ENCODE measurements at places on chromosomes 16 and 17.

- DNase-seq: no peak
Observed at GRCh38 chr16:66041907-66042306, 324.6 kb upstream of the CDH5 start.

DNA sequence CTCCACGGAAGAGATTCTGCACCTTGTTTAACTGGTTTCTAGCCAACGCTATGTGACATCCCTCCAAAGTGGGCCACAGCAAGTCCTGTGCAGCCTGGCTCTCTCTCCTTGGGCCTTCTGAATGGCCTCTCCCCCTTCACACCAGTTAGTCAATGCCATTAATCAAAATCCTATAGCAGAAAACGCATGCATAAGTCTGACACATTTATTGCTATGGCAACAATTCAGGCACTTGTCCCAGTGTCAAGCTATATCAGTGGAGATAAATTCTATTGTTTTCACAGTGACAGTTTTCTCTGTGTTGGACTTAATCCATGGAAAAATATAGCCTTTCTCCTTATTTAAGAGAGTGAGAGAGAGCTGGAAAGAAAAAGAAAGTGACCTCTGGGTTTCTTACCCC lies 87.2 kb upstream of the TOX3 start:
- DNase-seq: no peak

DNA sequence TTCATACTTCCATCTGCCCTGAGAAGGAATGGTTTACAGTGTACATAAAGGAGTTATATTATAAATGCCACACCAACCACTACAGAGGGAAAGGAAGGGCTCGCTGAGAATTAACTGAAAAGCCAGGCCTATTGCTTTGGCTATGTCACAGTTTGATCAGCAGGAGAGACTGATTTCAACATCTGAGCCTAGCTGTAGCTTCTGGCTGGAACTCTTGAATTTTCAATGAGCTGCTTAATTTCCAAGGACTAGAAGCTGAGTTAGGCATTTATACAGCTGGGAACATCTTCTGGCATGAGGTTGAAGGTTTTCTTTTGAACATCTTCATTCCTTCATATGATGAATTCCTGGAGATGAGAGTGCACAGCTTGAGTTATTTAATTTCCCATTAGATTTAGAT lies 47.6 kb upstream of the GNAO1 start:
- no peak for DNase-seq

DNA sequence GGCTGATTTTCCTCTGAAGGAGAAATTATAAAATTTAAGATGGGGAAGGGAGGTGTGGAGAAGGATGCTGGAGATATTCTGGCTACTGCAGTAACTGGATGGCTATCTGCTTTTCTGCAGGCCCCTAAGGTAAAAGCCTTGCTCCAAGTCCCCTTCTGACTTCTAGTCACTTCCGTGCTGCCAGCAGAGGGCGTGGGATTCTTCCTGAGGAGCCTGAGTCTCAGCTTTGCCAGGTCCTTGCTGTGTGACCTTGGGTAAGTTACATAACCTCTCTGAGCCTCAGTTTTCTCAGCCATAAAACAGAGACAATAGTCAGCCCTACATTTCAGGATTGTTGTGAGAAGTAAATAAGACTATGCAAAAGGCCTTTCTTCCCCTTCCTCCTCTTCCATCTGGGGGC lies 24.3 kb upstream of the TMEM220 start:
- no peak for DNase-seq

- DNase-seq: no peak
Observed at GRCh38 chr17:50624321-50624934, 10.3 kb upstream of the ABCC3 start.

DNA sequence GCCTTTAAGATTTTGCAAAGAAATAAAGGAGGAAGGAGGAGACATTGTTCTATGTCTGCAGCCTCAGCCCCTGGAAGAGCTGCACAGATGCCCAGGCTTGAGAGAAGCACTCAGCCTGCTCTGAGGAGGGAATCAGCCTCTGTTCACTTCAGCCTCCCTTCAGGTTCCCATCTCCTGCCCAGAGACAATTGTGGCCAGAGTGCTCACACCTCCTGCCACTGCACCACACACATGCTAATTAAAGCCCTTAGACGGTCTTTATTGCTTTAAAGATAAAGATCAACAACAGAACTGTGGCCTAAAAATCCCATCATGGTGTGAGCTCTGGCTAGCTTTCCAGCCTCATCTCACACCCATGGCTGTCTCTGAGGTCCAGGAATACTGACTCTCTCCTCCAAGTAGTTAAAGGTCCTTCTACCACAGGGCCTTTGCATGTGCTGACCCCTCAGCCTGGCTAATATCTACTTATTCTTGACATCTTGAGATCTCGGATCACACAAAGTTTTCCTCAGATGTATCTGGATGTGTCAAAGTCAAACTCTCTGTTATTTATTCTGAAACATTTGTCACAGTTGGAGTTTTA lies 33.8 kb downstream of the CHD9NB start:
- DNase-seq: no peak

- DNase-seq: no peak
Observed at GRCh38 chr17:44384823-44385286, 4.6 kb downstream of the ITGA2B start.

GRCh38 chr16:88974916-88975215 lies 2.1 kb downstream of the CBFA2T3 start:
- no peak for DNase-seq

- no peak for DNase-seq
Observed at GRCh38 chr17:68578236-68578635, 22.9 kb downstream of the FAM20A start.

GRCh38 chr17:82103553-82104451 lies 5.8 kb upstream of the FASN start:
- DNase-seq: no peak

DNA sequence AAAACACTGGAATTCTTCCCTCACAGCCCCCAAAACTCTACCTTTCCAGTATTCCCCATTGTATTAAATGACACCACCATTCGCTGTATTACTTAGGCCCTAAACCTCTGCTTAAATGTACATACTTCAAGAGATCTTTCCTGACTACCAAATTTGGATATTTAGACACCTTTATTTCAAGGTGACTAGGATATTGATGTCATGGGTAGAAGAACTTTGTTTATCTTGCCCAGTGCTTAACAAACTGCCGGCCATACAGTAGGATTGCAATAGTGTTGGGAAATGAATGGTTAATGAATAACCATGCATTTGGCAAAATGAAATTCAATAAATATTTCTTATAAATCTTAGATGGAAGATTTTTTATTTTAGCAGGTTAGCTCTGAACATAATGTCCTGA lies 86.2 kb upstream of the CA10 start:
- DNase-seq: no peak

DNA sequence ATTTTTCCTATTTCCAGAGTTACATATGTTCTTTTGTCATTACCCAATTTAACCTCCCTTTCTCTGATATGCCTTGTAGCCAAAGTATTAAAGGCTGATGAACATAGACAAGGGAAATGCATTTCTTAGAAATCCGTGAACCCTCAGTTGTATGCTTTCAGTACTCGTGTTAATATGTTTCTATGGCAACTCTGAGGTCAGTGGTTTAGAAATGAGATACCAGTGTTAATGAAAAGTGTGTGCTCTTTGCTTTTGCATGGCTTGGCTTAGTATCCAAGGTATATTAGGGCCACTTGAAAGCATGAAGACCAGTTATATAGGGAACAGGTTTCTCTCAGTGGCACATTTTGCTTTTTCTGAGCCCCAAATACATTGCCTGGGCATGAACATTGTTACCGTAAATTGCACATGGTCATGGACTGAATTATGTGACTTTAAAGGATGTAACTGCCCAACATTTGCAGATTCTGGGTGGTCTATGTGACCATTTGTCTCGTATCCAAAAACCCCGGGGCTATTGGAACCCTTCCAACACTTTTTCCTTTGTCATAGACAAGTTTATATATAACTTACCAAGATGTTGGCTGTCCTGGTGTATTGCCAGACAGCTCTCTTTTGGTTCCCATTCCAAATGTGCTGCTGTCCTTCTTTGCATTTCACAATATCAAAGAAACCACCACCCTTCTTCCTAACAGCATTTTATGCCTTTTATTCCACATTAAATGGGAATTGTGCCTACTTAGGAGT lies 17.5 kb downstream of the ABHD15 start:
- no peak for DNase-seq

DNA sequence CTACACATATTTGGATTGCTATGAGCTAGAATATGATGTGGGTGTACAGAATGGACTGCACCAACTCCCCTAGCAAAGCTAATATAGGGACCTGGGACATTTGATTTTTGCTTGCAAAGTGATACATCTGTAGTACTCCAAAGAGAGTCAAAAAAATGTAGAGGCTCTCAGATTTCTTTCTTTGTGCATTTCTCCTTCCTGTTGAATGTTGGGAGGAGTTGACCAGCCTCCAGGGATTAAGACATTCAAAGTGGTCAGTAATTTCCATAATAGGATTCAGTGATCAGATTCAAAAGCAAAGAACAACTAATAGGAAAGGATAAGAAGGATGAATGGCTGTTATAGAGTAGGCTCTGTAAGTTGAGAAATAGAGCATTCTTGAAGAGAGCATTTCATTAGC lies 934.9 kb downstream of the KCNJ2 start:
- DNase-seq: no peak

DNA sequence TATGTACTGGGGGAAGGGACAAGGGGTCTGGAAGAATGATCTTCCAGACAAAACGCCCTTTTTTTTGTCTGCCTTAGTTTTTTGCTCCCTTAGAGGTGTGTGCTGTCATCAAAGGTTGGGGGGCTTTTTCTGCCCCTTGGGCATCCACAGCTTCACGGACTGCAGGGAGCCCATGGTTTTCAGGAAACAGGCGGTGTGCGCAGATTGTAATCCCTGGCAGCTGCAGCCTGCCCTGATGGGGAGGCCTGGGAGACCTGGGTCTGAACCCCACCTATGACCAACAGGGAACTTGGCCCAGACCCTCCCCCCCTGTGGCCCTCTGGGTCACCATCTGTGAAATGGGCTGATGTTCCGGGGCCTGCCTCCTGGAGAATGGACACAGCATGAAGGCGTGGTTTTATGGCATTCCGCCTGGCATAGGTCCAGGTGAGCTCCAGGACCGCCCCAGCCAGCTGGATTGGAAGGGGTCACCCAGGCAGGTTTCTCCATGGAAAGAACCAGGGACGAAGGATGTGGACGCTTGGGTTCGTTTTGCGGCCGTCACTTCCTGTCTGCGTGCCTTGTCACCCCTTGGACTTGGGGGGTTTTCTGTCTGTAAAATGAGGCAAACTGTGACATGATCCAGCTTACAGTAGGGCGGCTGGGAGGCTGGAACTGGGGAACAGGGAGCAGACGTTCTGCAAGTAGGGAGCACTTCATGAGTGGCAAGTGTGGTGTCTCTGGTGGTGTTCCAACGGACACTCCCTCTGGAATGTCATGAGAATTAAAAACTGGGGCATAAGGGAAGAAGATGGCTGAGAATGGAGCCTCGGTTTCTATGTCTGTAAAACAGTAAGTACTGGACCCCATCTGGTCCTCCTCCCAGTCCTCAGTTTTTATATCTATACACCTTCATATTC lies 1.5 kb downstream of the CPNE2 start:
- no peak for DNase-seq

DNA sequence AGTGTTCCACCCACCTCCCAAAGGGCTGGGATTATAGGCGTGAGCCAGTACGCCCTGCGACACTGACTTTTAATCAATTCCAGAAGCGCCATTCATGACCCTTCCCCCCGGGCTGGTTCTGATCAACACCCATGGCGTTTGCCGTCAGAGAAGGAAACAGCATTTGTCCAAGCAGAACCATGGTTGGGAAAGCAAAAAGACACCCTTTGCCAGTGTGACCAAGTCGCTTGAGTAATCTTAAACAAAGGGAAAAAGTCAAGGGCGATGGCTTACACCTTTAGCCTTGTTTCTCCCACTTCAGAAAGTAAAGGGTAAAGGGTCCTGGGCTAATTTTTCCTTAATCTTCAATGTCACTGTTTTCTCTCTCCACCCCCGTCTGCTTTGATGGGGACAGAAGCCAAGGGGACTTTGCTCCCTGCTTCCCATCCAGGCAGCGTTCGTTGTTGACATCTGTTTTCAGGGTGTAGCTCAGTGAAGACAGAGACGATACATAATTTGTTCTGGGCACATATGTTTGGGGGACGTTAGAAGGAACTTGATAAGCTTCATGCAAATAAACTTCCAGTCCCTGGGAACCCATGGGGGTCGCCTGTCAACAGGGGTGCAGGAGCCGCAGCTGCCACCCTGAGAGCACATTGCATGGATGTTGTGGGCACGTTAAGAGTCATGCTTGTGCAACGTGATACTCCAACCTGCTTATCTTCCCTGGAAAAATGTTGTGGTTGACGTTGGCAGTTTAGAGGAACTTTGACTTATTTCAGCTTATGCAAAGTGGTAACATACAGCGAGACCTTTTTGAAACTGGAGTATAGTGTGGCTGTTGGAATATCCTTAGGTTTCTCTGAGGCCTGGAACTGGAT lies 50.6 kb upstream of the TANGO6 start:
- no peak for DNase-seq

GRCh38 chr17:74840989-74841666 lies 18.6 kb downstream of the GRIN2C start:
- no peak for DNase-seq

- DNase-seq: no peak
Observed at GRCh38 chr17:67672592-67673335, 45.0 kb upstream of the NOL11 start.

GRCh38 chr16:229731-230281 lies 557 bp upstream of the LUC7L start:
- no peak for DNase-seq

DNA sequence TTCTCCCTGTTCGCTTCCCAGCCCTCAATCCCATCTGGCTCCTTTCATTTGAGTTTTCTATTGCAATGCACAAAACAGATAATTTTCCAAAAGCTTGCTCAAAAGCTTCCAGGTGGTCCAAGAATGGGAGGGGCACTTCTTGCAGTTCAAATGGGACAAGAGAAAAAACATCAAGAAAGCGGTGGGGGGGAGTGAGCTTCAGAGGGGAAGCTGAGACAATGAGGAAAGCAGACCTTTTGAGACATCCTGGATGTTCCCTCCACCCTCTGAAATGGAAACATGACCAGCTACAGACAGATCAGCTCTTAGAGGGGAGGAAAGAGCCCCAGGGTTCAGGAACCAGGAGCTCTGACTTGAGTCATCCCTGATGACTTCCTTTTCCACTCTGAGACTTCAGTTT lies 368.2 kb downstream of the SLC39A11 start:
- DNase-seq: no peak
